ENCODE measurements at places on chromosomes 12 and 14.

DNA sequence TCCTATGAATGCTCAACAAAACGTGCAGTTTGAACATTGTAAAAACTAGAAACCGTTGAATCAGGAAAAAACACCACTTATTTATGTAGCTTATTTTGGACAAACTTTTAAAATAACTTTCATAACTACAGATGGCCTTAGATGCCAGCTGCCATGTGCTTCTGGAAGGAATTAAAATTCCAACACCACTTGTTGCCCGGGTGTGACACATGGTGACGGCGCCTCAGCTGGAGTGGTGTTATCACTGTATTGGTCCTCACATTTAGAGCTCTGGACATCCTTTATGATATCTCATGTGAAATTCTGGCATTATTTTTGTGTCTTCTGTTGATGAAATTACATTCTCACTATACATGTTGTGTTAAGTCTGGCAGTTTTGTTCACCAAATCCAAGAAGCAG is 211.0 kb downstream of the IPO8 start:
- no peak for DNase-seq

GRCh38 chr14:61338457-61338856 is 17.1 kb downstream of the PRKCH start:
- no peak for DNase-seq

- DNase-seq: no peak
These were observed 59.2 kb upstream of the TSPAN8 start for GRCh38 chr12:71216725-71217579.

DNA sequence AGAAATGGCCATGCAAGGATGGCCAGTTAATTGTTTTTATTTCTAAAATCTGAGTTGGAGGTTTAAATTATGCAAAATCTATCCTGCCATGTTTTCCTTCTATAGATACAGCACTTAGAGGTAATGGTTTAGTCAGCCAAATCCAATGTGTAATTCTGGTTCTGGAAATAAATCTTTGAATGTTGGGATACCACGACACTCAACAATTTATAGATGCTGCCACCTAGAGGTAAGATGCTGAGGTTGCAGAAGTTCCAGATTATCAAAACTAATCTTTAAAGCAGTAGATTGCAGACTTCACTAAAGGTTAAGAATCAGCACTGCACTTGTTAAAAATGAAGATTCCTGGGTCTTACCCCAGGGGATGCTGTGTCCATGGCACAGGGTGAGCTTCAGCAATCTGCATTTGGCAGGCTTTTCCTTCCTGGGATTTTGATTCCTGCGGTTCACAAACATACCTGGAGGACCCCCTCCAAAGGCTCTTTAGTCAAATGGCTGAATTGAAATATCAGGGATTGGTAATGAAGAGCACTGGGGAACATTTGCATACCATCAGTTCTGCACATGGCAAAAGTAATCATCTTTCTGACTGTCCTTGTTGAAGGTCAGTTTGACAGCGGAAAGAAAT is 53.4 kb upstream of the ANO4 start:
- no peak for DNase-seq

GRCh38 chr12:6167327-6168280 is 32.6 kb upstream of the CD9 start:
- DNase-seq: peak; percentile 20

DNA sequence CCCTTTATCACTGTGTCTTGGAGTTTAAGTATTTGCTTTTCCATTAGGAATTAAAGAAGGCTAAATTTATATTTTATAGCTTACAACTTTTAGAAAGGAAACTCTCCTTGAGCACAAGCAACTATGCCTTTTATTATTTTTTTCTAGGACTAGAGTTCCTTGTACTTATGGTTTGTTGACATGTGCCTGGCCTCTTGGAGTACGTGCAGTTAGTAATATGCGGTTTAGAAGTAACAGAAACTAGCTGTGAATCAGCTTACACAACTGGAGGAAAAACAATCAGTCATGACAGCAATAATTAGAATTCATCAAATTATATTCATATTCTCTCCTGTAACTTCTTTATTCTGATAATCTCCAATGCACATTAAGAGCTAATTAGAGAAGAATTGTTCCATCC is 428.7 kb downstream of the AEBP2 start:
- DNase-seq: no peak

DNA sequence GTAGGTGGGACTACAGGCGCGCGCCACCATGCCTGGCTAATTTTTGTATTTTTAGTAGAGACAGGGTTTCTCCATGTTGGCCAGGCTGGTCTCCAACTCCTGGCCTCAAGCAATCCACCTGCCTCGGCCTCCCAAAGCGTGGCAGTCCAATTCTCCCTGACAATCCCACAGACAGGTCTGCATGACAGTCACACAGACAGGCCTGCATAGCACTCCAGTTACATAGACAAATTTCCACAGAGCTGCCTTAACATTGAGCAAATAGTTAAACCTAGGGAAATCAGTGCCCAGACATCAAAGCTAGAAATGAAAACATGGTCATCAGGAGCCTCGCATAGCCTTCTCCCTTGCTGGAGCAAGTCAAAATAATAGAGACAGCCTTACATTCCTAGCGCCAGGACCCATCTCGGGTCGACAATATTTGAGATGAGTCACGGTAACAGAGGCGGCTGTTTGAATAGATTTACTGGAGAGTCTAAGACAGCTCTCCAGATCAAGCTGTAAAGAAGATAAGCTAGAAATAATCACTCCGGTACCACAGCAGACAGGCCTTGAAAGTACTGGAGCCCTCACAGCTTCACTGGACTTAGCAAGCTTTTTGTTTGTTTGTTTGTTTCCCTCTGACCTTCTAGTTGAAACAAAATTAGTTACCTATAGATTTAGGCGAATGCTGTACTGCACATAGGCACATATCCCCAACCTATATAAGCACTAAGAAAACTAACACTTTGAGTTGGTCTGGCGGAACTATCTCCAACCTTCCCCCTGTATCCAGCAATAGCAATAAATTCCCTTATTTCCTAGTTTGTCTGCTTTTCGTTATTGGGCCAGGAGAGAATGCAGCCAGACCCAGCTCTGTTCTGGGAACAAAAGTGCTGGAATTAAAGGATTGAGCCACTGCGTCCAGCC is 23.8 kb upstream of the PYROXD1 start:
- DNase-seq: no peak

DNA sequence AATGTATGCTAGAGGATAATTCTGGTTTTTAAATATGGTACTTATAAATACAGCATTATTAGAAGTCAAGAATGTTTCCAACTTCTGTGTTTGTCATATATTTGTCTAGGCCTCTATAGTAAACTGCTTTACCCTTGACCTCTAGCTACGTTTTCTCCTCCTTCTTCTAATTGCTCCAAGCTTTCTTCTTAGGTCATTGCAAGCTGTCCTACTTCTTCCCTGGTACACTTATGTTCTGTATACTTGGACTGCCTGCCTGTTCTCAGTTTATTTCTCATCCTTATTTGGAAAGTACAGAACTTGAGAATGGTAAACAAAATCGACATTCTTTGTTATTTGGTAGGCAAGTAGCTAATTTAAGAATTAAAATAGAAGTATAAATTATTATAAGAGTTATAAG is 23.9 kb upstream of the ATP2B1 start:
- DNase-seq: no peak

DNA sequence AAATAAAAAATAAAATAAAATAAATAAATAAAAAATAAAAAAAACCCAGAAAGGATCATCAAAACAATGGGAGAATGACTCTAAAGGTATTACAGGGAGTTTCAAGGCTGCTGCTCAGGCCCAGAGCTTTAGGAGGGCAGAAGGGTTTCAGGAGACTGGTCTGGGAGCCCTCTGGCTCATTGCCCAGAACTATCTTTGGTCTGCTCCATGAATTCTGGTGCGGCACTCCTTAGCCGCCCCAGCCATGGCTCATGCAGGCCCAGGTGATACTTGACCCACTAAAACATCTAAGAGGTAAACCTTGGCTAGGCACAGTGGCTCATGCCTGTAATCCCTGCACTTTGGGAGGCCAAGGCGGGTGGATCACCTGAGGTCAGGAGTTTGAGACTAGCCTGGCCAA is 14.7 kb upstream of the TMED10 start:
- DNase-seq: no peak

GRCh38 chr14:104221636-104222369 is 83.4 kb downstream of the KIF26A start:
- no peak for DNase-seq

GRCh38 chr12:42679466-42679865 is 89.9 kb upstream of the PRICKLE1 start:
- DNase-seq: no peak

DNA sequence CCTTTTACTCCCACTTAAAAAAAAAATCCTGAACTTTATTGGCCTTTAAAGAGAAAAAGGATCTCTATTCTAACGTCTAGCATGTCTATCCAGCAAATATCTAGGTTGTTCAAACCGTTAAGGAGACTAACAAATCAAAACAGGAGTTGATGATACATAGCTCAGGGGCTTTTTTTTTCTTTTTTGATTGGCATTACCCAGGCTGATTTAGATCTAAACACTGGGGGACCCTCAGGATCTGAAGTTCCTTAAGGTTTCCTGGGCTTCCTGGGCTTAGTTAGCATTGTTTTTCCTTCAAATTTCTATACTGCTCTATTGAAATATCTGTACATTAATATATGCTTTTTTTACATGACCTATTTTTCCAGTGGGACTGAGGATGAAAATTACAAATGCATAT is 42.3 kb downstream of the EFCAB11 start:
- DNase-seq: no peak

GRCh38 chr14:105167303-105168092 is 1.1 kb downstream of the JAG2 start:
- no peak for DNase-seq
